ENCODE measurements at places on chromosomes 7 and 10.

- no peak for DNase-seq
These were observed 41.5 kb upstream of the SLC39A12 start for GRCh38 chr10:17910125-17910789.

DNA sequence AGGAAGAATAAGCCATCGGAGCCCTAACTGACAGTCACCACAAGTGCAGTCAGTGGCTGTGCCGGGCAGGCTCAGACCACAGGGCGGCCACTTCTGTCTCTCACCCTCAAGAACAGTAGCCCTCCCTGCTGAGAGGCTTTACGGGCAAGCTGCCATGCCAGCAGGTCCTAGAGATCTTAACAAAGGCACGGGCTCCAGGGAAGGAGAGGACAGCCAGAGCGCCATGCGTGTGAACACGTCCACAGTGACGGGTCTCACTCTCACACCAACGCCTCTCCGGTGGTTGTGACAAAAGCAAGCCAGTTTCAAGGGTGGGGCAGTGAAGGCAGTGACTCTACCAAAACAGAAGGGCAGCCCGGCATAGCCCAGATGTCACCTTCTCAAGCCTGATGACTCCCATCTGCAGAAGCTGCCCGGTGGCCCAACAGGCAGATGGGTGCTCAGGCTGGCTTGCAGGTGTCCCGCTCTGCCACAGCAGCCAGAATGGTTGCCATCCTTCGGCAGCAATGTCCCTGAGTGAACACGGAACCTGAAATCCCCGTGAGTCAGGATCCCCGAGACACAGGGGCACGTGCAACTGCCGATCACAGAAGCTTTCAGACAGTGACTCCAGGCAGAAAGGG, 102.0 kb downstream of the FAM53B start:
- no peak for DNase-seq

DNA sequence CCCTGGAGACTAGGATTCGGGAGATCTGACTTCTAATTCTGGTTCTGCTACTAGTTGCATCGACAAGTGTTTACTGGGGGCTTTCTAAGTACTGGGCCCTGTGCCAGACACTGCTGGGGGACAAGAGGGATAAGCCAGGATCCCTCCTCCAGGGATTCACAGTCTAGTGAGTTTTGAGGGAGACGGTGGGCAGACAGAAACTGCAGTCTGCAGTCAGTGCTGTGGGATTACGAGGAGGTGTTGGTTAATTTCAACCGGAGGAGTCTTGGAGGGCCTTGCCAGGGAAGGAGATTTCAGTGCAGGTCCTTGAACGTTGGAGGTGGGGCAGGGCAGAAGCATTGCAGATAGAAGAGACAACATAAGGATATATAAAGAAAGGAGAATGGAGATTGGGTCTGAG, 3.5 kb upstream of the KCNH2 start:
- DNase-seq, result no peak

DNA sequence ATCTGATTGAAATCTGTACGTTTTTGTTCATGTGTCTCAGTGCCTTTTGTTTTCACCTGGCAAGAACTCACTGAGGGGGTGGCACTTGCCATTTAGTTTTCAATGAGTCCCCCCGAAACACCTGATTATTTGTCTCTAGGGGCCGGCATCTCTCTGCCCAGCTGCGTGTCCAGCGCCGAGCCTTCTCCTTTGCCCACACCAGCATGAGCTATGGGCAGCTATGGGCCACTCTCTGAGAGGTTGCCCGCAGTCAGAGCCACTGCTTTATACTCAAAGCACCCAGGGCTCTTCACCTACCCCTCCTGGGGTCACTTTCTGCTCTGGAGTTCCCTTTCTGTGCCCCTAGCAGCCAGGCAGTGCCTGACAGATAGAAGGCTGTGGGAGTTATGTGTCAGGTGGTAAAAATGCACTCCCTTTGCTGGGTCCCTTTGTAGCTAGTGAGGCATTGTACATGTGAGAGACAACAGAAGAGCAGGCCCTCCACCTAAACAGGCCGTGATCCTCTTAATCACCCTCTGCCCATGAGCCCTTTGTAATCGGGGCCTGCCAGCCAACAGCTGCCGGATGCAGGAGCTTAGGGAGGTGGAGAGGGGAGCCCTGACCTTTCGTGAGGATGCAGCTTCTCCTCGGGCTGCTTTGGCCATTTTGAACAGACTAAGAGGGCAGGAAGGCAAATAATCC, 133.1 kb upstream of the NPS start:
- DNase-seq, result no peak

GRCh38 chr10:60747817-60748469, 30.3 kb upstream of the CDK1 start:
- DNase-seq, result no peak

- DNase-seq, result no peak
These were observed 1.1 kb upstream of the TARP start for GRCh38 chr7:38274486-38274885.
